T-helper 17 cell (primary cell): ENCODE measurements at places on chromosomes 4 and X. TPM values are rescaled to one million over a fixed set of nuclear protein-coding genes. Genes with fewer than 3 reads are reported as not detected.

DNA sequence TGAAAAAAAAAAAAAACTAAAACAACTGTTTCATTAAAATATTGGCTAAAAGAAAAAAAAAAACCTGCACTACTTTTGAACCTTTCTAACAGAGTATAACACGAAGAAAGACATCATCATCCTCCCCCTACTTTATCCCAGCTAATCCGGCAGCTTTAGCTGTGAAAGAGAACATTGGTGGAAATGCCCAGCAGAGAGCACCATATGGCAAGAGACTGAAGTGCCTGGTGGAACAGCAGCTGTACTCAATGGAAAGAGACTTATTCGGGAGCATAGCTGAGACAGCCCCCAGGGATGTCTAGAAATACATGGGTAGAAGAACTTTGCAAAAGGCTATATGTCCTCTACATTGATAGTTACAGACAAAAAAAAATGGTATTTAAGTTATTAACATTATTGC, 30.3 kb downstream of the STPG2 start:
- DNase-seq, result no peak

GRCh38 chr4:69977582-69977981, 12.1 kb upstream of the CSN2 start:
- DNase-seq, result no peak

DNA sequence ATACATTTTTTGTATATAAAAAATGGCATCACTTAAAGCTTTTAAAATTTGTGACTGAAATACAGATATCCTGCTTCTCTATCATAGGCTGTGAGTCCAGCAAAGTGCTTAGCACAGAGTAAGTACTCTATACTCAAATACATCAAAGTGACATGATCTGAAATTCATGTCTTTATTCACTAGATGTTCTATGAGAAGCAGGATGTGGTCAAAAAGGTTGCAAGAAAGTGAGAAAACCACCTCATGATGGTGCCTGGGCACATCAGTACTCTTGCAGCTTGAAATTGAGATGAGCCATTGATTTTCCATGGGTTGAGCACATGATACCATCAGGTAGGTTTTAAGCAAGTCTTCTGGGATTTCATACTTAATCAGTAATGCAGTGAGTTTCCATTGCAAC, 20.4 kb upstream of the SFRP2 start:
- DNase-seq, result no peak

- no peak for DNase-seq
Measured at GRCh38 chrX:41409006-41409405, 38.1 kb upstream of the NYX start.

DNA sequence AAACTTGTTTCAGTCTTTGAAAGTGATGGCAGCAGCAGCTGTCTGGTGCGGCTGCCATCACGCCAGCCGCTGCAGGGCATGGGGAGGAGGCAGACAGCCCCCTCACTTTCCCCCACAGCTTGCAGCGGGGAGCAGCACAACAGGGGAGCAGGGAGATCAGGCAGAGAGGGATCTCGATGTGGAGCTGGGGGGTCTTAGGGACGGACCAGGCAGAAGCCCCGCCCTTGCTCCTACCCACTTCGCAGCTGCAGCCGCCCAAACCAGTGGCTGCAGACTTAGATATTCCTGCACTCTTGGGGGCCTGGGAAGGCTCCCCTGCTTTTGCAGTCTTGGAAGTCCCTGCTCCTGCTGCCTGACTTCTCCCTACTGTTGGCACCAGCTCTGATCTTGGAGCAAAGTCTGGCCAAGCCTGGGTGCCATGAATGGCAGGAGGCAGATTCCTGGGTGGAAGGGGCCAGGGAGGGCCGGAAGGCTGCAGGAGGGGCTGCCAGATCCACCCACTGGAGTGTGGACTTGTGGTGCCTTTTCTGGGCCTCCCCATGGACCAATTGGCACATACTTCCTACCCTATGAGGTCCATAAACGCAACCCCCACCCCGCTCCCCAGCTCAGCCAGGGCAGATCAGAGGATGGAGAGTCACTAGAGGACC, 14.0 kb upstream of the MFAP3L start:
- no peak for DNase-seq

- DNase-seq, result no peak
Measured at GRCh38 chr4:66034671-66035070, 364.4 kb upstream of the EPHA5 start.

- DNase-seq, result no peak
Measured at GRCh38 chr4:187188118-187188517, 464.5 kb upstream of the FAT1 start.

DNA sequence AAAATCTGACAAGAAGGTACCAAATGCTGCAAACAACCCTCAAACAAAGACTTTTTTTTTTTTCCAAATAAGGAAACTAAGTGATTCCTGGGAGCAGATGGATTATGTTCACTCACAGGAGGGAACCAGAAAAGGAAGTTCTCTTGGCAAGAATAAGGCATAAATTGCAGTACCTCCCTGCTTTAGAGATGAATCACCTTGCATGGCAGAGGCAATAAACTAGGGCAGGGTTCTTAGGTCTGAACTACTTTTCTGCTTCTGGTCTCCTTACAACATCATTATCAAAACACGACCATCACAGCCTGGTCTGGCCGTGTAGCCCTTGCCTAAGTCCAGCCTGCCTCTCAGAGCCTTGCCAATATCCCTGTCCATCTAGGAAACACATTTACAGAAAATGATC, 6.3 kb downstream of the TMEM31 start:
- no peak for DNase-seq

The RBMXL3 gene
- total RNA-seq, result not detected

The SCRG1 gene
- total RNA-seq, result not detected
